ENCODE measurements at places on chromosomes 11 and 22.

DNA sequence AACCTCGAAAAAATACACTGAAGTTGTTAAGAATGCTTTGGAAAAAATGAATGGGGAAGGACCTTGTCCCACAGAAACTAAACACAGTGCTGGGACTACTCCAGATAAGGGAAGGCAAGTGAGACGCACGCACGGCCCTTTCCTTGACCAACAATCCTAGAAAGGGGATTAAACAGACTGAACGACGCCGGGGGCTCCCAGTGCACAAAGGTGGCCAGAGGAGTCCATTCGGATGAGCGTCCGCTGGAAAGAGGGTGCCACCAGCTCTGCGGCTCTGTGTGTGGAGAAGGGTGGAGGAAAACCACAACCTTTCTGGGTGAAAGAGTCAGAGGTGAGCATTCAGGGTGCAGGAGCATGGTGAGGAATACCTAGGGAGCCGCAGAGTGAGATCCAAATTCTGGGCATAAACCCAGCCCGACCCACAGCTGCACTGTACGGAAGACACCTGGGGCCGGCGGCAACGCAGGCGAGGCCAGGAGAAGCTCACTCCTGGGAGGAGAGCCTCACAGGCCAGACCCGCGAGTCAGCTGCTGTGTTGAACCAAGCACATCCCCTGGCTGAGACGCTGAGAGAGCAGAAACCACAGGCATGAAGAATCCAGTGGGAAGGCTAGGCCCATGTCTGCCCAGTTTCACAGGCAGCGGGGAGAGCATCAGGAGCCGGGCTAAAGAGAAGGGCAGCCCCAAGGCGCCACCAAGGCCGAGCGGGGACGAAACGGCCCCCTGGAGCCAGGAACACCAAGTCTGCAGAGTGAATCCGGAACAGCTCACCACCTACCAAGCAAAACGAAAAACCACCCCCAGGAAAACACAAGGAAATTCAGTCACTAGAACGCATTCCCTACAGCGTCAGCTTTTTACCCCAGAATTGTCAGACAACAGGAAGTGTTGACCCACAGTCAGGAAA, 177.1 kb downstream of the BRD1 start:
- no peak for DNase-seq

GRCh38 chr11:128528294-128528693, 59.1 kb downstream of the ETS1 start:
- DNase-seq = no peak

DNA sequence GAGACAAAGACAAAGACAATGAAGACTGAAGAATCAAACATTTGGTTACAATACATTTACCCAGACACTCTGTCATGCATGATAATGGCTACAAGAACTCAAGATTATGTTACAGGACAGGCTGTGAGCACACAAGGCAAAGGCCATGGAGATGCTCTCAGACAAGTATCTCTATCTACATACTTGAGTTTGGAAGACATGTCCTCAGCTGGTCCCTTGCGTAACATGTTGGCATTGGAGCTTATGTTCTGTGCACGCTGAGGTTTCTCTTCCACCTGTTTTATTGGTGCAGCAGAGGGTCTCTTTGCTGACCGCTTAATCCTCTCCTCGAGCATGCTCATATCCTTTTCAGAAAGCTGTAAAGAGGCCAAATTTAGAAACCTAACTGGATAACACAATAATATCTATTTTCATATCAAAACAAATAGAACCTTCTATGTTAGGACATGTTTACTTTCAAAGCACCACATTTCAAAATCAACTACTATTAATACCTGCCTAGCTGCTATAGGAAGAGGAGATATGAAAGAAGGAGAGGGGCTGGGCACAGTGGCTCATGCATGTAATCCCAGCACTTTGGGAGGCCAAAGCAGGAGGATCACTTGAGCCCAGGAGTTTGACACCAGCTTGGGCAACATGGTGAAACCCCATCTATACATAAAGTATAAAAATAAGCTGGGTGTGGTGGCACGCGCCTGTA, 41.6 kb downstream of the F2 start:
- no peak for DNase-seq

- no peak for DNase-seq
These were observed 1421.9 kb downstream of the BRD1 start for GRCh38 chr22:48405741-48406140.

- DNase-seq = no peak
These were observed 267.7 kb downstream of the LARGE1 start for GRCh38 chr22:33652615-33653014.

Data from stimulated activated CD8-positive, alpha-beta memory T cell treated with anti-CD3 and anti-CD28 coated beads, Interleukin-7, amount 100 ng/mL, for 1 hour (primary cell).